ENCODE measurements at places on chromosomes 3 and 15. TPM values are rescaled to one million over a fixed set of nuclear protein-coding genes. Genes with fewer than 3 reads are reported as not detected.

SHC4 gene
- total RNA-seq, result 47.7 TPM

TCF12 gene
- total RNA-seq, result 117 TPM

VEPH1 gene
- total RNA-seq, result 6.1 TPM

RBP2 gene
- total RNA-seq, result not detected

MORC1 gene
- 0.20 TPM for total RNA-seq

GPR62 gene
- not detected for total RNA-seq

ACTL6A gene
- 25.7 TPM for total RNA-seq

CRYGS gene
- 3.0 TPM for total RNA-seq

DNASE1L3 gene
- total RNA-seq, result 1.5 TPM

ZSCAN29 gene
- 27.0 TPM for total RNA-seq

NR2C2 gene
- total RNA-seq, result 46.9 TPM

SCAANT1 gene
- not detected for total RNA-seq

- H3K4me1 ChIP-seq, result peaks cover 32% of the 10 kb centered on the region
- H3K4me3 ChIP-seq, result no peak overlapping the region
- no peak overlapping the region for H3K27ac ChIP-seq
- no peaks in the 10 kb centered on the region for H3K27me3 ChIP-seq
- no peaks in the 10 kb centered on the region for H3K36me3 ChIP-seq
Observed at GRCh38 chr3:13637311-13637891, 88.5 kb downstream of the FBLN2 start.

GRCh38 chr3:31568649-31569048 is 35.9 kb downstream of the STT3B start:
- H3K27ac ChIP-seq, result no peak overlapping the region
- no peak for DNase-seq
- H3K4me1 ChIP-seq, result peaks cover 5% of the 10 kb centered on the region
- H3K4me3 ChIP-seq, result no peak overlapping the region

GRCh38 chr15:33215941-33216872 is 21.7 kb upstream of the FMN1 start:
- no peaks in the 10 kb centered on the region for H3K36me3 ChIP-seq
- no peak overlapping the region for H3K27ac ChIP-seq
- no peaks in the 10 kb centered on the region for H3K4me1 ChIP-seq
- H3K4me3 ChIP-seq, result no peak overlapping the region
- no peak for DNase-seq
- no peaks in the 10 kb centered on the region for H3K27me3 ChIP-seq

GRCh38 chr15:50260969-50261496 is 4.5 kb downstream of the HDC start:
- H3K4me3 ChIP-seq, result no peak overlapping the region
- DNase-seq, result no peak
- no peaks in the 10 kb centered on the region for H3K36me3 ChIP-seq
- no peaks in the 10 kb centered on the region for H3K27me3 ChIP-seq
- no peak overlapping the region for H3K27ac ChIP-seq

- H3K27ac ChIP-seq, result no peak overlapping the region
- DNase-seq, result no peak
- no peaks in the 10 kb centered on the region for H3K36me3 ChIP-seq
- no peaks in the 10 kb centered on the region for H3K27me3 ChIP-seq
- no peaks in the 10 kb centered on the region for H3K4me1 ChIP-seq
- no peak overlapping the region for H3K4me3 ChIP-seq
Observed at GRCh38 chr3:197335428-197336132, 37.2 kb upstream of the DLG1 start.

DNA sequence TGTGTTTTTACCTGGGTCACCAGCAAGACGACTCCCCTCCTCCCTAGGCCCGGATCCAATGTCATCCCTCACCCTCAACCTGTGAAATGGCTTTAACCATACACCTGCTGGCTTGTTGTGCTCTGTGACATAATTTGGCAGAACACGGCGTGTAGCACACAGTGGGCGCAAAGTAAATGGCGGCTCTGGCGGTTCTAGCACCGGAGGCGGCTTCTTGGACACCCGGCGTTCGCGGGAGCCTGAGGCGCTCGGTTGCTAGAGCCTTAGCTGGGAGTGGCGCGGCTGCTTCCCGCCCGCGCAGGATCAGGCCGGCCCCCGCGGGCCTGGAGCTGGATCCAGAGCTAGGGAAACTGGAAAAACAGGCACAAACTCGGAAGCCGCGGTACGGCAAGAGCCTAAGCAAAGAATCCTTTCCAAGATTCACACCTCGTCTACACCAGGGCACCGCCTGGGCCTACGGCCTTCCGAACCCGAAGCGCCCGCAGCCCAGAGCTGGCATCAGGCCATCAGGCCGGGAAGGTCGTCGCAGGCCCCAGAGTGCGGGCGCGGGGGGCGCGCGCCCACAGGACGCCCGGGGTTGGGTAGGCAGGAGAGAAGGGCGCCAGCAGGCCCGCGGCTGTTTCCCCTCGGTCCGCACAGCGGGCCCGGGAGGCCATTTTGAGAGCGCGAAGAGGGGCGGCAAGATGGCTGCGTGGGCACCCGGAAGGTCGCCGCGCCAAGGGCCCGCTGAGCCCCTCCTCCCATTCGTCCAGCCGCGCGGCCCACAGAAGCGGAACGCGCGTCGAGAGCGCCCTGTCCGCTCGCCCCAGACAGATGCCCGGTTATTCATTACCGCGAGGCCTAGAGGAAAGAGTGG is 43.9 kb upstream of the POLG start:
- H3K4me3 ChIP-seq, result no peak overlapping the region
- no peak overlapping the region for H3K27ac ChIP-seq
- H3K36me3 ChIP-seq, result no peaks in the 10 kb centered on the region
- H3K27me3 ChIP-seq, result no peaks in the 10 kb centered on the region
- H3K4me1 ChIP-seq, result no peaks in the 10 kb centered on the region

- H3K27me3 ChIP-seq, result no peaks in the 10 kb centered on the region
- no peak overlapping the region for H3K27ac ChIP-seq
- no peaks in the 10 kb centered on the region for H3K4me1 ChIP-seq
- H3K36me3 ChIP-seq, result peaks cover 6% of the 10 kb centered on the region
Observed at GRCh38 chr3:14863333-14864100, 44.8 kb downstream of the FGD5 start.

GRCh38 chr3:188584958-188585689 is 431.2 kb downstream of the LPP start:
- H3K36me3 ChIP-seq, result no peaks in the 10 kb centered on the region
- peaks cover 49% of the 10 kb centered on the region for H3K4me1 ChIP-seq
- no peaks in the 10 kb centered on the region for H3K27me3 ChIP-seq

GRCh38 chr3:188416041-188416440 is 262.1 kb downstream of the LPP start:
- no peaks in the 10 kb centered on the region for H3K27me3 ChIP-seq
- DNase-seq, result no peak
- no peaks in the 10 kb centered on the region for H3K36me3 ChIP-seq
- no peak overlapping the region for H3K4me3 ChIP-seq
- no peak overlapping the region for H3K27ac ChIP-seq

GRCh38 chr3:121698476-121698875 is 37.8 kb upstream of the HCLS1 start:
- H3K36me3 ChIP-seq, result no peaks in the 10 kb centered on the region
- peaks cover 6% of the 10 kb centered on the region for H3K4me1 ChIP-seq
- no peaks in the 10 kb centered on the region for H3K27me3 ChIP-seq
- no peak for DNase-seq
- no peak overlapping the region for H3K4me3 ChIP-seq
- H3K27ac ChIP-seq, result no peak overlapping the region

DNA sequence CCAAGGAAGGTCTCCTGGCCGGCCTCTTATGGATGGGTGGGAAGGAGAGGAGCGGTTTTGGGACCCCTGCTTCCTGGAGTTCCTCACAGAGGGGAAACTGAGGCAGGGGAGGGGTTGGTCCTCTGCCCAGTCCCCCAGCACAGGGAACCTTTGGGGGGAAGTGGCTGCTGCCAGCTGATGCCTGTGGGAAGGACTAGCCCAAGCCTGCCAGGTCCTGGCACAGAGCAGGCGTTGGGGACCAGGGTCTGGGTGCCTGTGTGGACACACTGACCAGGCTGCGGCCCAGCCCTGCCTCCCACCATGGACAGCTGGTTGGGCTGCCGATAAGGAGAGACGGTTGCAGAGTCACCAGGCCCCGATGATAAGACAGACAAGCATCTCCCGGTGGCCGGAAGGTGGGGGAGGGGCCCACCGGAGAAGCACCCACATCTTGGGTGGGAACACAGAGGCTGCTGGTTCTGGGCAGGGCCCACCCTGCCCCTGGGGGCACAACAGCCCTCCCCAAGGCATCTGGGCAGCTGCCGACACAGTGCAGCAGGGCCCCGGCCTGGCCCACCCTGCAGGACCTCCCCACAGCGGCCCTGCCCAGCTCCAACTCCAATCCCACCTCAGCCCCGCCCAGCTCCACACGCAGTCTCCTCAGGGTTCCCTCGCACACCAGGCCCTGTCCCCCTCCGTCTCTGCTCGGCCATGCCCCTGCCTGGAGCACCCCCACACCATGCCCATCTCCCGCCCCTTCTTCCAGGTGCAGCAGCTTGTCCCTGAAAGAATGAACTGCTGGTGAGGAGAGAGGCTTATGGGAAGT is 50.7 kb downstream of the DNAJB8 start:
- no peaks in the 10 kb centered on the region for H3K4me1 ChIP-seq
- no peak overlapping the region for H3K27ac ChIP-seq
- H3K27me3 ChIP-seq, result no peaks in the 10 kb centered on the region
- no peak for DNase-seq

DNA sequence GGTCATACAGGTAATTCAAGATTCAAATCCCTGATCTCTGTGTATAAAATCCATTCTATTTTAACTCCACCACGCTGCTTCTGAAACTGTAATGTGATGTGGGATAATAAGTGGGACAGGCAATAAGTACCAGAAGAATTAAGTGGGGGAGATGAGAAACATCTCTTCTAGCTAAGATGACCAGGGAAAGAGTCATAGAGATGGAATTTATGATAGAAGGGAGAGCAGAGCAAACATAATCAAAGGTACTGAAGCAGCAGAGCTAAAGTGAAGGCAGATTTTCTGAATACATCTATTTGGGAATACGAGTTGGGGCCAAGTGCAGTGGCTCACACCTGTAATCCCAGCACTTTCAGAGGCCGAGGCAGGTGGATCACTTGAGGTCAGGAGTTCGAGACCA is 4.9 kb downstream of the MRPL47 start:
- H3K36me3 ChIP-seq, result peaks cover 75% of the 10 kb centered on the region
- no peak overlapping the region for H3K4me3 ChIP-seq
- H3K27me3 ChIP-seq, result no peaks in the 10 kb centered on the region
- no peak overlapping the region for H3K27ac ChIP-seq

- peaks cover 80% of the 10 kb centered on the region for H3K4me1 ChIP-seq
- no peaks in the 10 kb centered on the region for H3K27me3 ChIP-seq
- DNase-seq, result peak; percentile 74
- H3K27ac ChIP-seq, result peak overlapping the region; percentile 93
- peaks cover 65% of the 10 kb centered on the region for H3K36me3 ChIP-seq
Observed at GRCh38 chr15:74040109-74040850, 42.1 kb downstream of the GOLGA6A start.

GRCh38 chr15:33655488-33655887 is 312.8 kb upstream of the CHRM5 start:
- no peak overlapping the region for H3K27ac ChIP-seq
- H3K4me3 ChIP-seq, result no peak overlapping the region
- no peaks in the 10 kb centered on the region for H3K4me1 ChIP-seq
- DNase-seq, result no peak
- H3K27me3 ChIP-seq, result no peaks in the 10 kb centered on the region

DNA sequence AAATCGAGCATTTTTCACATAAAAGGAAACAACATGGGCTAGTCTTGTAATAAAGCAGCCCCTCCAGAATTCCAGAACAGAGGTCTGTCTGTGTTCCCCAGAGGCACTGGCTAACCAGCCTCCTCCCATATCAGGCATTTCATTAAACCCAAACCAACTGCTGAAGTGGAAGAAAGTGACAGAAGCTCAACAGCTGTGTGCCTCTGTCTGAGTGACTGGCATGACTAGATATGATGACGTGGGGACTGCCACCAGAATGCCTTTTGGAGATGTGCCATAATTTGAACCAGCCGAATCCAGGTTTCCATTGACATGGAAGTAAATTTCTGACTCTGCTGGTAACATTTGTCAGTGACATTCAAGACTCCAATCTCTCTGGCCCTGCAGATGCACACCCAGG is 8.7 kb downstream of the LIMD1 start:
- H3K4me3 ChIP-seq, result no peak overlapping the region
- no peaks in the 10 kb centered on the region for H3K4me1 ChIP-seq
- H3K27ac ChIP-seq, result no peak overlapping the region

DNA sequence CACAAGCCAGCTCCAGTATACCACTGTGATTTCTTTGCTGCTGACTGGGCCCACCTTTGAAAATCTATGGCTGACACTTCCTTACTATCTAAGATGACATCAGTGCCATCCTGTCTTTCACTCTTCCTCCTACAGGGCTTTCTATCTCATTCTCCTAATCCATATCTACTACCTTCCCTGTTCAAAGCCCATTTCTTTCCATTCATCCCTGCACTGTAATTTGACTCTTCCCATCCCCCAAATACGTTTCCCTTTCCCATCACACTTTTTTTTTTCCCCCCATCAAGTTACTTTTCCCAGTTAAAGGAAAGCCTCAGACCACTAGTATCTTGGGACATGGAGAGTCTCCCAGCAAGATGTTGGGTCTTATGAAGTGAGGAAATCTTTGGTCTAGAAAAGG is 136.7 kb downstream of the AKAP13 start:
- peaks cover 2% of the 10 kb centered on the region for H3K36me3 ChIP-seq
- H3K4me3 ChIP-seq, result no peak overlapping the region
- H3K27ac ChIP-seq, result no peak overlapping the region
- no peaks in the 10 kb centered on the region for H3K27me3 ChIP-seq
- no peak for DNase-seq

- peaks cover 12% of the 10 kb centered on the region for H3K4me1 ChIP-seq
- DNase-seq, result no peak
- H3K27ac ChIP-seq, result peak overlapping the region; percentile 28
- H3K27me3 ChIP-seq, result no peaks in the 10 kb centered on the region
- no peak overlapping the region for H3K4me3 ChIP-seq
Observed at GRCh38 chr3:46380471-46381221, 9.9 kb downstream of the CCR5 start.

GRCh38 chr3:168072323-168072650 is 23.4 kb downstream of the GOLIM4 start:
- no peaks in the 10 kb centered on the region for H3K4me1 ChIP-seq
- DNase-seq, result no peak
- no peaks in the 10 kb centered on the region for H3K36me3 ChIP-seq
- no peak overlapping the region for H3K4me3 ChIP-seq
- no peaks in the 10 kb centered on the region for H3K27me3 ChIP-seq

DNA sequence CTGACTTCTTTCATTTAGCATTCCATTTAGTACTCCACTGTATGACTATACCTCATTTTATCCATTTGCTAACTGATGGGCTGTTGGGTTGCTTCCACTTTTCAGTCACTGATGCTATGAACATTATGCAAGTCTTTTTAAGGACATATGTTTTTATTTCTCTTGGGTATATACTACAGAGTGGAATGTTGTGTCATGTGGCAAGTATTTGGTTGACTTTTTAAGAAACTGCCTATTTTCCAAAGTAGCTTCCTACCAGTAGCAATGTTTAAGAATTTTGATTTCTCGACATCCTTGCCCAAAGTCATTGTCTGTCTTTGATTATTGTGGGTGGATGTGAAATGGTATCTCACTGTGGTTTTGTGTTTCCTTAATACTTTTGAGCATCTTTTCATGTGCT is 110.1 kb upstream of the TPM1 start:
- H3K27ac ChIP-seq, result no peak overlapping the region
- H3K27me3 ChIP-seq, result no peaks in the 10 kb centered on the region
- no peaks in the 10 kb centered on the region for H3K4me1 ChIP-seq
- H3K36me3 ChIP-seq, result no peaks in the 10 kb centered on the region
- H3K4me3 ChIP-seq, result no peak overlapping the region

- H3K27ac ChIP-seq, result no peak overlapping the region
- DNase-seq, result no peak
- no peaks in the 10 kb centered on the region for H3K4me1 ChIP-seq
- no peak overlapping the region for H3K4me3 ChIP-seq
- H3K27me3 ChIP-seq, result peaks cover 13% of the 10 kb centered on the region
Observed at GRCh38 chr3:184771301-184772127, 40.5 kb upstream of the VPS8 start.
